ENCODE measurements at places on chromosomes 7 and 10.

DNA sequence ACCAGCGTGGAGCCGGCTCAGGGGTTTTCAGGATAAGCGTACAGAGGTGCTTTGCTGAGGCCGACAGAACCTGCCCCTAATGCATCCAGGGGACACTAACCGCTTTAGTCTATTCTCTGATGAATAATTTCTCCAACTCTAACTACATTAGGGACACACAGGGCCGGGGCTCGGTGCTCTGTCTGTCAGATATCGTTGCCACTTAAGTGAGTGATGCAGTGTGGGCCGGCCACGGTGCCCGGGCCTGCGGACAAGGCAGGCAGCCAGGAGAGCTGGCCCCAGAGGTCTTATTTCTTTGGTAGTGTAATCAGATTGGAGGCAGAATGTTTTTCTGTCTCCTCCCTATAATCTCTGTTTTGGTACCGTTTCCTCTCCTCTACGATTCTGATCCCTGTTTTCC, 62.7 kb downstream of the ADRA2A start:
- no peak for DNase-seq

- no peak for DNase-seq
Observed at GRCh38 chr7:99369767-99370391, 4.7 kb upstream of the ARPC1B start.

GRCh38 chr7:158572000-158572828, 15.4 kb downstream of the PTPRN2 start:
- no peak for DNase-seq

- DNase-seq: no peak
Observed at GRCh38 chr7:31003721-31004120, 40.0 kb downstream of the GHRHR start.

DNA sequence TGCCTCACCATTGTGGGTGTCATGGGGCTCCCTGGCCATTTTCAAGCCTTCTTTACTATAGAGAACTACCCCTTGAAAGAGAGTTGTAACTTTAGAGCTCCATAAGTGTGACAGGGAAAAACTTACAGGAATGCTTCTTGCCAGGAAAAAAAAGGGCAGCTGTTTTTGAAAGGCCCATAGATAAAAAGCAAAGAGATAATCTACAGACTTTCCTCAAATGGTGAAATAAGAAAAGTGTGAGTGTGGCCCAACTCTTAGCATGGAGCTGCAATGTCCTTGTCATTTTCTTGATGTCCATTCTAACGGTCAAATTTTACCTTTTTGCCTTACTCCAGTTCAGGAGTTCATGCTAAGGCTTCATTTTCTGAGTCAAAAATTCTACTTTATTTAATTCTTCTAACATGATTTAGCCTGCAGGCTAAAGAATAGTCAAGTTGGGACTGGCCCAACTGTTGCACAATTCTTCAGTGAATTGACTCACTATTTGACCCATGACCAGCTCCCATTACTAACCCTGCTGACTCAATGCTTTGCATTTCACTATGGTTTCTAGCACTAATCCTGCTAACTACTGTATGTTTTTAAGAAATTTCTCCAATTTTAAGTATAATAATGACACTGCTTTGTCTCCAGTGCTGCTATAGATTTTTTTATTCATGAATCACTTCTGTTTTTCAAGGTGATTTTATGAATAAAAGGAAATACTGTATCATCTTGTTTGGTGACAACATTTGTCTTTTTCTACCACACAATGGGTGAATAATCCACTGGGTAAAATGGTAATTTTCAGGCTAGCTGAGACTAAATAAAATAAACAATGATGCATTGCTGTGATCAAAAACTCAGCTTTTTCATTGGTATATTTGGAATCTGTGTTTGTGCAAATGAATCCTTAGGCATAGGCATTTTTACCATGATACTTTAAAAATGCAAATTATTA, 41.4 kb upstream of the SGCE start:
- DNase-seq: no peak

DNA sequence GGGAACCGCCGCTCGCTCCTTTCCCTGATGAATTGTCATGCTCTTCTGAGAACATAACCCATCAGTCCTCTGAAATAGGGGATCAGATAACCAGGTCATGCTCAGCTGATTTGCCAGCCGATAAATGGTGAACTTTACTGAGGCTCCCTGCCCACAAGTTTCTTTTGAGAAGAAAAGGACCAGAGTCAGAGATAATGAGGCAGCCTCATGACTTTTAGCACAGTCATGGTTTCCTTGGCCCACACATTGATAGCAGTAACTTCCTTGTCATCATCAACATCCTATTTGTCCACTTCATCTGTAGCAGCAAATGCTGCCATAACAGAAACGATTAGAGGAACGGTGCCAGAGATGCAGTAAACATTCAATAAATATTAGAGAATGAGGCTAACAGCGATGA, 509.0 kb downstream of the GATA3 start:
- DNase-seq: no peak

GRCh38 chr7:29196971-29197595, 2.5 kb downstream of the CHN2 start:
- DNase-seq: no peak

DNA sequence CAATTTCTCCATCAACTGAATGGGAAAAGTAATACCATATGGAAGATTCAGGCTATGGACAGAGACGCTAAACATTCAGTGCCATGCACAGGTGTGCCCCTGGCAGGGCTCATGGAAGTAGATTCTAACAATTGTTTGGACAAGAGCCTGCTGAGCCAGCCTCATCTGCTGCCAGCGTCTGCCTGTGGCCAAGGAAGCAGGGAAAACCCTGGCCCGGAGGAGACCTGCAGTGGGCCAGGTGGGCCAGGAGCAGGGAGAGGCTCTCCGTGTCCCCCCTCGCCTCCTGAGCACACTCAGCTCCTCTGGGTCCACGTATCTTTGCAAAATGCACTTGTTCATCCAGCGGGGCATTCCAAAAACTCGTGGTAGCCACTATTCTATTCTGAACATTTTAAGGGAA, 130.1 kb downstream of the TCERG1L start:
- no peak for DNase-seq

- no peak for DNase-seq
Observed at GRCh38 chr7:151592868-151593486, 73.3 kb upstream of the RHEB start.

DNA sequence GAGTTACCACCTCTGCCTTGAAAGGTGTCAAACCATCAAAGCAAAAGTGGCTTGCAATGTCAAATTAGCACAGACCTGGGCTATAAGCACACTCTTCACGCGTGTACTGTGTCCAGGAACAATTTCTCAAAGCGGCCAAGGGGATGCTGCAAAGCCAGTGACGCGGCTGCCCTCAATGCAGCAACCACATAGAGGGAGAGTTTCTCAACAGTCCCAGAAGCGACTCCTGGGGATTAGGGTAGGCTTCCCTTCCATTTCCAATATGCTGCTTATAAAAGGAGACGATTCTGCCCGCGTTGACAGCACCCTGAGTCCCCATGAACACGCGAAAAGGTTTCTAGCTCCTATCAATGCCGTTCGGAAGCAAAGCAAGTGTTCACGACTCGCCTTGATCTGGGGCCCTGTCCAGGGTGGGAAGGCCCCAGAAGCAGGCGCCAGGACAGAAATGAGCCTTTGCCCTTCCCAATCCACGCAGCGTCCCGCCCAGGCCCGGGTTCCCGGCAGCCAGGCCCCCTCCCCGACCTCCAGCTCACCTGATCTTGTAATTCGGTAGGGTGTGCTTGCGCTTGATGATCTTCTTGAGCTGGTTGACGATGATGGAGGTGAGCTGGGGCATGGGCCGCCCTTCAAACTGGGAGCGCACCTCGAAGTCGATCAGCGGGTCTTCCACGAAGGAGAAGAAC, 1.3 kb downstream of the PDZD8 start:
- no peak for DNase-seq

DNA sequence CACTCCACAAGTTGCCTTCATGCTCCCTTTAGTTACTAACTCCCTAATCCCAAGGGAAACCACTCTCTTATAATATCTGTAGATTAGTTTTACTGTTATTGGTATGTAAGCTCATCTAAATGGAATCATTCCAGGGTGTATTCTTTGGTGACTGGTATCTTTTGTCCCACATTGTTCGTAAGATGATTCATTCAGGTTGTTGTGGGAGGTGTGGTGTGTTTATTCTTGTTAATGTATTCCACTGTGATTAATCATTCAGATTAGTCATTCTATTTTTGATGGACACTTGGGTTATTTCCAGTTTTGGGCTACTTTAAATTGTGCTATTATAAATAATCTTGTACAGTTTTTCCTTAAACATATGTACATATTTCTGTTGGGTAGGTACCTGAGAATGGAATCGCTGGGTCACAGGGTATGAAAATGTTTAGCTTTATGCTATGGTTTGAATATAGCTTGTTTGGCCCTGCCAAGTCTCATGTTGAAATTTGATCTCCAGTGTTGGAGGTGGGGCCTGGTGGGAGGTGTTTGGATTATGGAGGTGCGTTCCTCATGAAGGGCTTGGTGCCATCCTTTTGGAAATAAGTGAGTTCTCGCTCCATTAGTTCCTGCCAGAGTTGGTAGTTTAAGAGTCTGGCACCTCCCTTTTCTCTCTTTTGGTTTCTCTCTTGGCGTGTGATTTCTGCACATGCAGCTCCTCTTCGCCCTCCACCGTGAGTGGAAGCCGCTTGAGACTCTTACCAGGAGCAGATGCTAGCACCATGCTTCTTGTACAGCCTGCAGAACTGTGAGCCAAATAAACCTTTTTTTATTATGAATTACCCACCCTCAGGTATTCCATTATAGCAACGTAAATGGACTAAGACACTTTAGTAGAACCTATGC, 13.8 kb downstream of the BTRC start:
- no peak for DNase-seq

DNA sequence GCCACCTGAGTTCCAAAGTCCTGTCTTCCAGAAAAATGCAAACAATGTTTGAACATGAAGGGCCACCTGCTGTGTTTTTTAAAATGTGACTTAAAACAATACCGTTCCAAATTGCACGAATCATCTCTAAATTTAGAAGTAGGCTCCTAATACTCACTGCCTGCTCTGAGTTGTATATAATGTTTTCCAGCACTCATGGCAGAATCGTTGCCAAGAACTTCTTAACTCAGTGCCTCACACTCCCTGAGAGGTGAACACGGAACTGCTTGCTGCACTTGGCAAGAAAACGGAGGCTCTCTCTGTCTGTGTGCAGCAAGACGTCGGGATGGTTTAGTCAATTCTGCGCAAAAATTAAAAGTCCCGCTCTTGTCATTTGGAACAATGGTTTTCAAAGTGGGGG, 757.3 kb upstream of the AUTS2 start:
- no peak for DNase-seq

DNA sequence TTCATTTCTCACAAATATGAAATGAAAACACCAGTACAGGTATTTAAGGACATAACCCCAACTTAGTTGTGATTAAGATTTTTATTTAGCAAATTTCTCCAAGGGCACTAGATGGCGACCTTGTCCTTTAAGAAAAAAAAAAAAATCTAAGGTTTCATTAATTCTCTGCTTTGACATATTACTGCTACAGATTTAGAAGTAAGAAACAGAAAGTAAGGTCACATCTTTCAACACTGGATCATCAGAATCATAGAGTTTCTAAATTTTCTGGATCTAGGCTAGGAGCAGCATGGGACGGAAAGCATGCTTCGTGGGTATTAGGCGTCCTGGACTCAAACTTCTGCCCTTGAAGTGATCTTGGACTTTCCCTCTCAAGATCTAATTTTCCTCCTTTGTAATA, 85.5 kb upstream of the PRKG1 start:
- no peak for DNase-seq

DNA sequence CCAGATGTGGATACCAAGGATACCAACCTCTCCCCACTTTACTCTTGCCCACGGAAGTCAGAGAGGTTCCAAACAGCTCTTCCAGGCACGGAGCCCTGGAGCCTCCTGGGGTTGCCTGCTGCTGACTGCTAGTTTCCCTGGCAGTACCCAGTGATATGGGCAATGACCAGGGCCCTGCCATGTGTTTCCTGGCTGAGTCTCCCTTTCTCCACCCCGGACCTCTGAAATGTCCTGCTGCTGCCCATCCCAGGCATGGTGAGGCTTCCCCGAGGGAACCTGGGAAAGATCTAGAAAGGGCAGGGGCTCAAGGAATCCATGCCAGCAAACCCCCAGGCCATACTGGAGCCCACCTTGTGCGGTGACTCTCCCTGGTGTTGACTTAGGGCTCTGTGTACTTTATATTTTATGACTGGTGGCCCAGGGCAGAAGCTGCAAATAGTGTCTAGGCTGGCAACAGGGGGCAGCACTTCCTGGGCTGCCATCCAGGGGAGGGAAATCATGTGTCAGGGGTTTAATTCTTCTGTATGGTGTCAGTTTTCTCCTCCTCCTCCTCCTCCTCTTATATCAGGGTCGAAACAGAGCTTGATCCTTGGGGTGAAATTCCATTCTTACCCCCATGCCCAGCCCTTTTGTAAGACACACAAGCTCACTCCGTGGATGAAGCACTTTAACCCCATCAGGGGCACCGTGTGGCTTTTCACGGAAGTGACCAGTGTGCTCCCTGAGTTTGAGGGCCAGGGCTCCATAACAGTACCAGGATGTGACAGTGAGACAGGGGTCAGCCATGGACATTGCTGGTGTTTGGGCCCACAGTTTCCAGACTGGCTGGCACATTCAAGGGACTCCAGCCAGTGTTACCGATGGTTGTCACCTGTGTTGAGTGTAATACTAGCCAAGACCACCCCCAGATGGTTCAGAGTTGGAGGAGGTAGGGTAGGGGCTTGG, 62.4 kb upstream of the GDF10 start:
- DNase-seq: no peak

- DNase-seq: peak; percentile 28
Observed at GRCh38 chr10:22682237-22683139, 31.9 kb downstream of the PIP4K2A start.

- DNase-seq: no peak
Observed at GRCh38 chr7:18792871-18793595, 297.5 kb downstream of the HDAC9 start.

DNA sequence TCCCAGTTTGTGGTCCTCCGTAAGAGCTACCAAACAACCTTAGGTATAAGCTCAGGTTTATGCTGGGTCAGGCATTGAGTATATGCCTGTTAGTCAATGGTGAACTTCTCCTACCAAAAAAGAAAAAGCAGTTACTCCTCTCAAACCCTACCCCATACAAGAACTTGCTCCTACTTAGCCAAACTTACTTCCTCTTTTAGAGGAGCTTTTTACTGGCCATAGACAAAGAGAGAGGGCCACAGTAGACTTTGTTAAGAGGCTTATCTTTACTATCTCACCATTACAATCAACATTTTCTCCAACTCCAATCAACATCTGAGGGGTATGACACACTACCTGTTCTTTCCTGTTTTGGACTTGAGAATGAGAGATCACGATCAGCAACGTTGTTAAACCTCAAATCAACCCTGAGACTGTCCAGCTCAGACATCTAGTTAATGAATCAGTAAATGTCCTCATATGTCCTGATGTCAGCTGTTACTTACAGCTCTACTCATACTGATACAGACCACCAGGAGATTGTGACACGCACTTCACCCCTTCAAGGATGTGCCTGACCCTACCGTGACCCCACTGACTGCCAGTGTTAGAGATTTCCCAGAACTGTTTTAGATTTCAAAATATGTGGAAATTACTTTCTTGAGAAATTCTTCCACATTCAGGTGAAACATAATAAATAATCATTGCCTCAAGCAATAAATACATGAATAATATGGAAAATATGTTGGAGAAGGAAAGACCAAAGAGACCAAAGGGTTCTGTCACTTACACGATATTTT, 18.4 kb upstream of the CCDC71L start:
- no peak for DNase-seq

GRCh38 chr7:17846935-17847334, 93.4 kb downstream of the SNX13 start:
- DNase-seq: no peak

- DNase-seq: no peak
Observed at GRCh38 chr7:44439926-44440325, 50.5 kb downstream of the NUDCD3 start.

GRCh38 chr7:100177045-100178001, at the start of the genes GPC2 and STAG3:
GPC2 (minus strand) TSS chr7:100177381; CDS start chr7:100177199, 182 bp downstream.
STAG3 (plus strand) TSS chr7:100177918; CDS start chr7:100180557, 2,639 bp downstream.
- DNase-seq: peak; percentile 98
